ENCODE measurements at places on chromosomes 4 and X.

GRCh38 chr4:105599932-105600655 is 47.7 kb downstream of the ARHGEF38 start:
- DNase-seq, result no peak

GRCh38 chrX:132877954-132878536 is 80.4 kb downstream of the HS6ST2 start:
- DNase-seq, result no peak

GRCh38 chr4:142021181-142021580 is 384.8 kb downstream of the IL15 start:
- no peak for DNase-seq

DNA sequence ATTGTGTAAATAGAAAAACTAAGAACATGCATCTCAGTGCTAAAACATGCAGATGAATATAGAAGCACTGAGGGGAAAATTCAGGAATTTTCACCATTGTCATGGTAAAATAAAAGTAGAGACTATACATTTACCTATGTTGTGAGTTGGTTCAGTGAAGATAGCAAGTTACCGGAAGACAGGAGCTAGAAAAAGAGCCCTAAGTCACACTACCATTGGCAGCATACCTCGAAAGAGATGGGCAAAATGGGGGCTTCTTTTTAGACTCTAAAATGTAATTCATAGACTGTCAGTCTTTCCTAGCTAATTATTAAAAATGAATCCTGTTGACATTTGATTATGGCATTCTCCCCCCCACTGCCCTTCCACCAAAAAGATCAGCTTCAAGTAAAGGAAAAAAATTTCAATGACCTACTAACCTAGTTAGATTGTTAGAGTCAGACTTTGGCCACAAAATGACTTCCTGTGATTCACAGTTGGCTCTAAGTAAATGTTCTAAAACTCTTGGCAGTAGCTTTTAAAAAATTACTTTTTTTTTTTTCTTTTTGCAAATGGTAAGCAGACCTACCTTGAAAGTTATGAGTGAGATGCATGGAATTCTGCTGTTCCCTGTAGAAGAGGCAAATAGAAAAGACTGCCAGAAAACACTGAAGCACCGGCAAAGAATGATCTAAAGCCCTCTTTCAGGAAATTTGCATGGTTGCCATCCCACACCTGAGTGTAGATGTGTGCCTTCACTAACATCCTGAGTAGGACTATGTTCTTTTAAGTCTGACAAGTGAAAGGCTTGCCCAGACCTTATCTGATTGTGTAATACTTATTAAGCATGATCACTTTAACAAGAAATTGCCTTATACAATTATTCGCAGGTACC is 26.4 kb upstream of the ARSJ start:
- no peak for DNase-seq

- no peak for DNase-seq
Measured at GRCh38 chr4:105389167-105389566, 84.7 kb downstream of the PPA2 start.

GRCh38 chrX:44343412-44344141 is at the start of gene EFHC2:
Gene EFHC2, minus strand, starts transcription at chrX:44343672. Its CDS starts 84 bp downstream, at chrX:44343588.
- DNase-seq, result no peak

- DNase-seq, result no peak
Measured at GRCh38 chr4:13327991-13328390, 156.1 kb downstream of the RAB28 start.

DNA sequence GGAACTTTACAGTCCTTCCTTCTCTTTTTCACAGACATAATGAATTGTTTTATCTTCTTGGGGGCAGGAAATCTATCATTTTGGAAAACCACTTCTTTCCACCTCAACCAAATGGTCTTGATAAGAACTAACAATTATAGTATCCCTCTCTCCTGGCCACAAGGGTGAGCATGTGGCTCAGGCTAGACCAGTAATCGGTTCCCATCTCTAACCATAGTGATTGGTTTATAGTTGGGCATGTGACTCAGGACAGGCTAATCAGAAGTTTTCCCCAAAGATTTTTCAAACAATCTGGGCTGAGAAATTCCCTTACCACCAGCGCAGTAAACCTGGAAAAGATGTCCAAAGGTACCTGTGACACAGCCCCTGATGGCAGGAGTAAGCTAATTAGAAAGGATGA is 4.0 kb upstream of the CXorf66 start:
- no peak for DNase-seq

GRCh38 chr4:48191758-48192157 is 57.7 kb upstream of the TXK start:
- no peak for DNase-seq

DNA sequence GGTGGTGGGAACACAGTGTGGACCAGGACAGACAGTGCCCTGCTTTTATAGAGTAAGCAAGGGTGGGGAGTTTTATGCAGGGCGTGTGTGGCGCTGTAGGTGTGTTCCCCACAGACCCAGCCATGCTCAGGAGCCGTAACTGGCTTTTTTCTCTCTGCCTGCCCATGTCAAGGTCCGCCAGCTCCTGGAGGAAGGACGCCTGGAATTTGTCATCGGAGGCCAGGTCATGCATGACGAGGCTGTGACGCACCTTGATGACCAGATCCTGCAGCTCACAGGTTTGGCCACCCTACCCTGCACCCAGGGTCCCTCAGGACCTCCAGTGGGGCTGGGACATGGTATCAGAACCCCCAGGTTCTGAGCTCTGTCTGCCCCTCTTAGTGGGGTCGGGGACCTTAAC is 3.2 kb downstream of the MAN2B2 start:
- DNase-seq, result no peak

GRCh38 chr4:158903472-158904043 is 134.7 kb downstream of the FNIP2 start:
- DNase-seq, result no peak

GRCh38 chrX:150688911-150689451 is 4.2 kb upstream of the MTMR1 start:
- DNase-seq, result no peak

GRCh38 chr4:112648263-112649054 is 11.5 kb downstream of the LARP7 start:
- no peak for DNase-seq

DNA sequence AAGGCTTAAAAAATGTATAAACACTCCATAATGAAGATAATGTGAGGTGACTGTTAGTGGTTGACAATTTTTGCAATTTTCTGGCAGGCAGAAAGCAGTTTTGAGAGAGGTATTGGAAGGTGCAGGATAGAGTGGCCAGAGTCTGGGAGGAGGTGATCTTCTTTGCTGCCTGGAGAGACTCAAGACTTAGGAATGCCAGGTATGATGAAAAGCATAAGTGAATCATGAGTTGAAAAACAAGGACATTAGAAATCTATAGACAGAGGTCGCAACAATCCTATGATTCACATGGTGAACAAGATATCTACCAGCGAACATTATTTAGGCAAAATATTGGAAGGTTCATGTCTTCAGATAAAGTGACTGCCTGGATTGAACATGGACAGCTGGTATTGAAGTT is 118.5 kb downstream of the CFAP299 start:
- DNase-seq, result no peak

DNA sequence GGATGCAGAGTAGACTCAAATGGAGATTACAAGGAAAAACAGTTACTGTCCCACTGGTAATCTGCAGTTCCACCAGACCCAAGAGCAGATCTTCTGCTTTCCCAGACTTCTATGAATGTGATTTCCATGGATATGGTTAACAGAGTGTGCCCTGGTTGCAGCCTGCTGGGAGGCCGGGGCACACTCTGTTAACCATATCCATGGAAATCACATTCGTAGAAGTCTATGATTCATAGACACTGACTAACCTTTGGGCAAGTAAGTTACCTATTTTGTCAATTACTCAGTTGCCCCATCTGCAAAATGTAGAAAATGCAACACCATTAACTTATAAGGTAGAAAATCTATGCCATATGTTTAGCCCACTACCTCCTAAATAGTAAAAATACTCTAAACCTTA is 443.1 kb upstream of the PITX2 start:
- DNase-seq, result no peak

DNA sequence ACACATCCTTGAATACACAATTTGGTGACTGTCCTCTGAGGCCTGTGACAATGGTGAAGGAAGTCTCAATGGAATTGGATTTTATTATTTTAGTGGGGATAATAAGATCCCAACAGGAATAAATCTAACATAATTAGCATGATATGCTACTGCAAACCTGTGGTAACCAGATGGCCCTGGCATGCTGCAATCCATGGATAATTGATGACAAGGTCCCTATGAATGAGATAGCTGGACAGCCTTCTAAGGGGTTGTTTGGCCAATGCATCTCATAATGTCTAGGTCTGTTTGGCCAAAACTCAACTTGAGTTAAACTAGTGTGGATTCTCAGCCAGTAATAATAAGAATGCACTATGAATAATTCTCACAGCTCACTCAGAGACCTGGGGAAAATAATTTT is 145.3 kb upstream of the GALNTL6 start:
- no peak for DNase-seq

- no peak for DNase-seq
Measured at GRCh38 chr4:139492429-139492828, 38.5 kb downstream of the RAB33B start.

GRCh38 chrX:119236623-119237561 is 807 bp downstream of the PGRMC1 start:
- DNase-seq, result no peak

DNA sequence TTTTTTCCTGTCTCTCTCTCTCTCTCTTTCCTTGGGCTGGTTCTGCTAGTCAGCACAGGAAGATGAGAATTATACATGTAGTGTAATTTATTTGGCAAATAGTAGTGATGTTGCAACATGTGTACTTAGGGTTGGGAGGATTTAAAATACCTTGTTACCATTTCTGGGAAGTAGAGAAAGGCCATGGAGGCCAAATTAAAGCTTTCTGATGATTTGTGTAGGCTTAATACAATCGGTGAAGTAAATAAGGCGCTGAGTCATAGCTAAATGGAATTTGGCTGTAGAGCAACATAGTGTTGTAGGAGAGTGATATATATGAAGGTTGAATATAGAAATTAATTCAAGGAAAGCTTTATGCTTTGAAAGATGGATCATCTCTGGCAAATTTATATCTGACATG is 295.3 kb downstream of the GRID2 start:
- no peak for DNase-seq

DNA sequence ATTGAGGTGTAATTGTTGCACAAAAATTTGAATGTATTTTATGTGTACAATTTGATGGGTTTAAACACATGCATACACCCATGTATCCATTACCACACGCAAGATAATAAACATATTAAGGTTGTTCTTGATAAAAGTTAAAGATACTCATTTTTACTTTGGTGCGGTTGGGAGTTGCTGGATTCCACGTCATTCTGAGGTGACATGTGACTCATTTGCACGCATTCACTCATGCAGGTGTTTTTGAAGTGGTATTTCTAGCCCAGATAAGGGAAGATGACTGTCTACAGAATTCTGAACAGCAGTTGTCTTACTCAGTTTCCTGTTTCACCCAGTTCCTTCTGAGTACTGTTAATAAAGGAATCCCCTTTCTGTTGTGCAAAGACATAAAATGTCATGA is 142.0 kb downstream of the RTL3 start:
- no peak for DNase-seq

DNA sequence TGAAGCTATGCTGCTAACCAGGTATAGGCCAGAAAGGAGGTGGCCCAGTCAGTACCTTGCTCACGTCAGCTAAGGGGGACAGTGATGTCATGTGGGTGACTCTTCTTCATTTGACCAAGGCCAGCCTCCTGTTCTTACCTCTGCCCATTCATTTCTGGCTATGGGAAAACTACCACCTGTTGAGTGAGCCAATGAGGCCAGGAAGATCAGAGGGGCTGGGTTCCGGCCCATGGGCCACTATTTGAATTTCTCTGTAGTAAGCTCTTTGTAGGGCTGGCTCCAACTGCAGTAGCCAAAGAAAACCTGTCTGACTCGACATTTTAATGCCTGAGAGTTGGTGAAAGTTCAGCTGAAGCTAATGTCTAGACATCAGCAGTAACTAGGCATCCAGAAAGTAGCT is 102.6 kb downstream of the AKAP4 start:
- no peak for DNase-seq

DNA sequence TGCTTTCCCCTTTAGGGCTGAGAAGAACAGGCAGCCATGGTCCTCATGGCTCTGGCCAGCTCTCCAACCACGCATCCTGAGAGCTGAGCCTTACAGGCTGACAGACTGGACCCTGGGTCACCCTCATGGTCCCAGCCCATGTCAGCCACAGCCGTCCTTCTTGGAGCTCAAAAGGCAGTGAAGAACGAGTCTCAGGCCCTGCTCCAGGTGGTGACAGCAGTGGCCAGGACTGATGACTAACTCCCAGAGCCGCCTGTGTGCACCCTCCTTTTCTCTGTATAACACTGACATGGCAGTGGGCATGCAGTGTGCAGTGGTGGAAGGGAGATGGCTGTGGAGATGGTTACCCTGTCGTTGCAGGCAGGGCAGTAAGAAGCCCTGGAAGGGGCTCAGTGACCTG is 10.3 kb upstream of the DUSP9 start:
- DNase-seq, result no peak

DNA sequence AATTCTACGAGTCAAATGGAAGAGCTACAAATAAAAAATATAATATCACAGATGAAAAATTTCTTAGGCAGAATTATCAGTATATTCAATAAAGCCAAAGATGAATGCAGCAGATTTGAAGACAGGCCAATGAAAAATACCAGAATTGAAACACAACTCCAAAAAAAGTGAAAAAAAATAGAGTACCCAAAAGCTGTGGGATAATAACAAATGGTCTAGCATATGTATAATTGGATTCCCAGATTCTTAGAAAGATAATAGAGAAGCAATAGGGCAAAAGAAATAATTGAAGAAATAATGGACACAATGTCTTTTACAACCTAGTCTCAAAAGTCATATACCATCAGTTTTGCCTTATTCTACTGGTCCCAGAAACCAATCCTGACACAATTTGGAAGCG is 4.4 kb downstream of the ANAPC10 start:
- no peak for DNase-seq

Data from NCI-H2029 treated with DMSO at 0.1 percent for 48 hours (cell line).